ENCODE measurements at places on chromosomes 6 and 20.

GRCh38 chr6:158752613-158753012 lies 66.6 kb downstream of the EZR start:
- no peak for DNase-seq

DNA sequence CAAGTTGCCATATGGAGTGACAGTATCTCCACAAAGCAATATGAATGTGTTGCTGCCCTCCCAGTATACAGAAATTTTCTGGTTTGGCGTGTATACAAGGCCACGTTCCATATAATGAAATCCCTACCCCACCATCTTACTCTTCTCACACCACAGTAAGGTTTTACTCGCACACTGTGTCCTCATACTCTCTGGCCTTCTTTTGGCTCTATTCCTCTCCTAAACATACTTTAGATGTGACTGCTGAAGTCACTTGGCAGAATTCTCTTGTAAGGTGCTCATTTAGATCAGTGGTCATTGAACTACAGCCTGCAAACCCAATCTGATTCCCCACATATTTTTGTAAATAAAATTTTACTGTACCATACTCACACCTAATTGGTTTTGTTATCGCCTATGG lies 123.2 kb downstream of the RFPL4B start:
- no peak for DNase-seq

GRCh38 chr6:11179419-11180202 lies 52.9 kb downstream of the NEDD9 start:
- DNase-seq: no peak

DNA sequence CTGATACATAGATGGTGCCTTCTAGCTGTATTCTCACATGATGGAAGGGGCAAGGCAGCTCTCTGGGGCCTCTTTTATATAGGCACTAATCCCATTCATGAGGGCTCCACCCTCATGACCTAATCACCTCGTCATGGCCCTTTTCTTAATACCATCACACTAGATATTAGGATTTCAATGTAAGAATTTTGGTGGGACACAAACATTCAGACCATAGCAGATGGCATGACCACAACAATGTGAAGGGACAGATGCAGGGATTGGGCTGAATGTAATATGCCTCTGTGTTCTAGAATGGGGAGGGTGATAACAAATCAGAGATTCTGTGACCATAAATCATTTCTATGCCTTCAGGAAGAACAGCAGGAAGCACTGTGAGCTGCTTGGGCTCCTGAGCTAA lies 145.8 kb downstream of the LCA5 start:
- DNase-seq: no peak

- DNase-seq: no peak
Measured at GRCh38 chr6:164695896-164696295, 613.5 kb downstream of the C6orf118 start.

GRCh38 chr6:110990840-110991576 lies 9.2 kb downstream of the RPF2 start:
- no peak for DNase-seq

- no peak for DNase-seq
Measured at GRCh38 chr6:84583784-84584183, 180.6 kb downstream of the TBX18 start.

DNA sequence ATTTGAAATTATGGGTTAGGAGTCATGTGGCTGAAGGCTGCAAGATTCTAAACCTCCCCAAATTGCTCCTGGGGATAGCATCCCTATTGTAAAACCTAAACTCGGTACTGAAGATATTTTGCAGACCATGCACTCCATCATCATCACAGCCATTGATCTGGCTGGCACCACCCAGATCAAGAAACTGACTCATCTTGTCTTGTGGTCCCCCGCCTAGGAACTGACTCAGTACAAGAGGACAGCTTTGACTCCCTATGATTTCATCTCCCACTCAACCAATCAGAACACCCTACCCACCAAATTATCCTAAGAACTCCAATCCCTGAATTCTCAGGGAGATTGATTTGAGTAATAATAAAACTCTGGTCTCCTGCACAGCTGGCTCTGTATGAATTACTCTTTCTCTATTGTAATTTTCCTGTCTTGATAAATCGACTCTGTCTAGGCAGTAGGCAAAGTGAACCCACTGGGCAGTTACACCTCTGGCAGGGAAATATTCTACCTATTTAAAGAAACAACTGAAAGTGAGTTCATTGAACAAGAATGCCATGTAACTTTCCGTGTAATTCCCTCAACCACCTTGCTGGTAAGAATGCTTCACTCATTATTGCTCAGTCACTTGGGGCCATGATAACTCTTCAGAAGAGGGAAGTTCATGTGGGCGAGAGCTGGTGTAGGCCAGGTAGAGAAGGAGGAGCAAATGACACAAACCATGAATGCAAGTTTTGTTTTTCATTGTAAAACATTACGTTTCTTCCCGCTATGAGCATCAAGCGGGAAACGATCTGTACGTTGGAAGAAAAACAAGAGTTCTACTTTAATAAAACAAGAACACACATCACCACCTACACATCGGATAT lies 602.9 kb upstream of the ARID1B start:
- DNase-seq: no peak

DNA sequence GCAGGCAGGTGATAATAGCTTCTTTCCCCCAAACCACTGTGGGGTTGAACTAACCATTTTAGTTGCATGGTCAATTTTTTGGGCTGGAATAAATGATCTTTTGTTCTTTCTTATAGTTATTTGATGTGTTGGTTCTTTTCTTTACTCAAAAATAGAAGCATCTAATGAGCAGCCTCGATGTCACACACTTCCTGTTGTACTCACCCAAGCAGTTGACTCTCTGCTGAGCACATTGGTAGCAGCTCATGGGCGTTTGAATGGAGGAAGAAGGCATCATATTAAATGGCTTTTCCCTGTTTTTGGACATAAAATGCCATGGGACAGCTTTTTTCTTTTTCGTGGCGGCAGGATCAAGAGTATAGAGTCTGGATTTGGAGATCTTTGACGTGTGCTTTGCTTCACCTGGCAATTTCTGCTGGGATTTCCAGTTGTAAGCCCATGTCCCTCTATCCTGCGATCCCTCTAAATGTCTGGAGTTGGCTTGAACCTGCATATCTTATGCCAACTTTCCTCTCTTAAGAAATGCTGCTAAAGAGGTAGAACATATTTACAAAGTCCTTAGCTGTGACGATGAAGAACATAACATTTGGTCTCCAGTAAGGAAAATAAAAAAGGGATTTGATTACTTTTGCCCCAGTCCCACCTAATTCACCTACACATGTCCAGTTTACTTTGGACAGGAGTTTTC lies 268.3 kb downstream of the PRL start:
- no peak for DNase-seq

- no peak for DNase-seq
Measured at GRCh38 chr6:25034431-25034921, 98.7 kb upstream of the RIPOR2 start.

- no peak for DNase-seq
Measured at GRCh38 chr6:164022632-164023031, 608.1 kb downstream of the QKI start.

DNA sequence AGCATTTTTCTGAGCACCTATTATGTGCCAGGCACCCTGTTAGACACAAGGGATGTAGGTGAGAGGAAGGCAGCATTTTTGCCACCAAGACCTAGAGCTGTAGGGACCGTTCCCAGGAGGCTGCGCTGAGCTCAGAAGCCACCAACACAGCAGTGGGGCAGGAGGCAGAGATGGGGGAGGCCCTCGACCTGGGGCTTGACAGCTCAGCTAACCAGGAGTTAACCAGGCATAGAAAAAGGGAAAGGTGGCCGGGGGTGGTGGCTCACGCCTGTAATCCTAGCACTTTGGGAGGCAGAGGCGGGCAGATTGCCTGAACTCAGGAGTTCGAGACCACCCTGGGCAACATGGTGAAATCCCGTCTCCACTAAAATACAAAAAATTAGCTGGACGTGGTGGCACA lies 29.5 kb downstream of the KIF25 start:
- DNase-seq: peak; percentile 21

DNA sequence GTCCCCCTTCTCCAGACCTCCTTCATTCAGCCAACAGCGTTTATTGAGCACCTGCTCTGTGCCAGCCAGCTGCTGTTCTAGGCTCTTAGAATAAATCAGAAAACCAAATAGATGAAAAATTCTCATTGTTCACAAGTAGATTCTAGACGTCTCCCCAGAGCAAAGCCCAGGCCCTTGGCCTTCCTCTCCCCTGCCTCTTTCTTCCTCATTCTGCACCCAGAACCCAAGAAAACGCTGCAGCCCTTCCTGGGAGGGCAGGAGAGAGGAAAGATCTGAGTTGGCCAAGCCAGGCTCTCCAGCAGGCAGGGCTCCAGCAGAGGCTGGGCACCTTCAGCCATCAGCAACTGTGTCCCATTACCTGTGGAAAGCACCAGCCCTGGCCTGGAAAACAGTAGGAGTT lies 12.0 kb upstream of the BPI start:
- DNase-seq: no peak

DNA sequence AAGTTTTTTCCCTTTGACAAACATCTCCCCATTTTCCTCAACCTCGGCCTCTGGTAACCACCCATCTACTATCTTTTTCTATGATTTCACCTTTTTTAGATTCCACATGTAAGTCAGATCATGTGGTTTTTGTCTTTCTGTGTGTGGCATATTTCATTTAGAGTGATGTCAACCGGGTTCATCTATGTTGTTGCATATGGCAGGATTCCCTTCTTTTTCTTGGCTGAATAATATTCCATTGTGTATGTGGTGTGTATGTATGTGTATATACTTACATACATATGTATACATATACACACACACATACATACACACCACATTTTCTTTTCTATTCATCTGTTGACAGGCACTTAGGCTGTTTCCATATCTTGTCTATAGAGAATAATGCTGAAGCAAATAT lies 22.2 kb upstream of the PHIP start:
- no peak for DNase-seq

GRCh38 chr6:68008445-68008844 lies 626.6 kb upstream of the ADGRB3 start:
- no peak for DNase-seq

GRCh38 chr6:14079971-14080370 lies 37.6 kb upstream of the CD83 start:
- no peak for DNase-seq

GRCh38 chr6:56594699-56595098 lies 48.0 kb downstream of the DST start:
- no peak for DNase-seq

GRCh38 chr20:58138395-58138794 lies 90.1 kb downstream of the ANKRD60 start:
- DNase-seq: peak; percentile 31

- no peak for DNase-seq
Measured at GRCh38 chr6:152068622-152069261, 261.3 kb downstream of the ESR1 start.

DNA sequence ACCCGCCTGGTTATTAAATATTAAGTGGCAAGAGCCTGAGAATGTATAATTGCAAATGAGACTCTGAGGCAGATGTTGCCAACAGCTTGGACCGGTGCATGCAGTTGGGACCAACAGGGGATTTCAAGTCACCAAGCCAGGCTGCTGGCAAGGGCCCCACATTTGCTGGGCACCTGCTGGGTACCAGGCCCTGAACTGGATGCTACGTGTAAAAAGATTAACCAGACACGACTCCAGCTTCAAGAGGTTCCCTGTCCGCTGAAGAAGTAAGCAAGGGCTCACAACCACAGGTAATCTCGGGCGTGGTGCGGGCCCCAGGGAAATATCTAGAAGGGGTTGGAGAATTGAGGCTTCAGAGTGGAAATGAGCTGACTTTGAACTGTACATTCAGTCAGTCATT lies 13.2 kb upstream of the SIRPA start:
- no peak for DNase-seq

DNA sequence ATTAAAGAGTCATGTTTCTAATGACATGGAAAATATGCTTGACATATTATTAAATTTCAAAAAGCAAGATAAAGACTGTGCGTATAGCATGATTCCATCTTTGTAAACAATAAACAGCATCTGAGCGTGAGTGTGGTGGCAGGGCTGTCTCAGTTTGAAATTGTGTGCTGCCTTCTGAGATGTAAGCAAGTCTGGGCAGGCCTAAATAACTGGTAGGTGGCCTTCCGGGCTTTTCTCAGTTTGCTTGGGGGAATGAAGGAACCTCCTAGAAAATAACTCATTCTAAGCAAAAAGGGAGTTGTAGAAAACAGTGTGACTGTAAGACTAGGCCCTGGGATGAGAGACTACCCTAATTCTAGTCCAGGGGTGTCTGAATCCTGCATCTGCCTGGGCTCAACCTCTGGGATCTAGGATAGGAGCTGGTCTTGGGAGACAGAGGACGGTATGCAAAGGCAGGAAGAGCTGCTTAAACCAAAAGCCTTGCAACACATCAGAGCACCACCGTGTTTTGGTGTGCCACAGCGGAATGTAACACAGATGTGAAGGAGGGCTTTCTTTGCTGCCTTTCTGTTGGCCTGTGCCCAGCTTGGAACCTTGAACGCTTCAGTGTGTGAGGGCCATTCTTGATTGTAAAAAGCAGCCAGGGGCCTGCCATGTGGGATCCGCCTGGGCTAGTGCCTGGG lies 63.5 kb upstream of the L3MBTL3 start:
- DNase-seq: no peak

DNA sequence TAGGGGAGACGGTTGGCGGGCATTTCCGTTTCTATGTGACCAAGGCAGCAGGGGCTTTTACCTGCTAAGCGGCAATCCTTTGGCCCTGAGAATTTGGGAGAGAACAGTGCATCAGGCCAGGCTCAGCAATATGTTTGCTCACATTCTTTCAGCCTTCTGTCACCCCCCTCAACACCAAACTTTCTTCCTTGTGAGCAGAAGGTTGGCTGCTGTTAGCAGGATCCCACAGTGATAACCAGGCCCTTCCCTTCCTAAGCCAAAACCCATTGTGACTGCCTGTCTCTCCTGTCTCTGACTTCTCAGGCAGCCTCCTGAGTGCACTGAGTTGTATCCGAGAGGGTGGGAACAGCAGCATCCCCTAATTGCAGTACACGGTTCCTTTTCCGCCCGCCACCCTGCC lies 43.7 kb downstream of the STK35 start:
- DNase-seq: no peak

DNA sequence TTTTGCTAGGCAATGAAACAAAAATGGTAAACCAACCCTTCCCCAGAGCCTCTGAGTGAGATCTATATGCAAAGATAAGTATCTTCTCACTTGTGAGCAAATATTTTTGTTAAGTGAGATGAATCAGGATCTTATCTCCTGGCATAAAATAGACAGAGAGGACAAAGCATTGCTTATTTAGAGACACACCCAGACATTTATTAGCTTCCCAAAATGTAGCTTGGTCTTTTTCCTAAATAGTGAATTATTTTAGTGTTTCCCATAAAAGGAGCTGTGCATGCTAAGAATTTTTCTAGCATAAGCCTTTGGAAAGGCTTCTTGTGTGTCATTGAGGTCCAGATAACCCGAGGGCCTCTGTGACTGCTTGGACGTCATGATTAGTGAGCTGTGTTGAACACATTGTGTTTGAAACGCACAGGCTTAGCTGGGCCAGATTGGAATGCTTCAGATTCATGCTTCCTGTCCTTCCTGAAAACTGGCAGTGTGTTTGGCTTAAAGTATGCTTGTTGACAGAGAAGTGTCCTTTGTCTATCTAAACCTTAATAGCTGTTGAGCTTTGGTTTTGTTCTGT lies 16.5 kb downstream of the MTHFD1L start:
- DNase-seq: peak; percentile 60
